Caki2 (cell line): ENCODE measurements at places on chromosomes 3 and 15. TPM values are rescaled to one million over a fixed set of nuclear protein-coding genes. Genes with fewer than 3 reads are reported as not detected.
A peak's percentile ranks its signal among the peaks of the same experiment; 100 is the strongest.

The LRRC31 gene
- 0.47 and 0.98 TPM in 2 replicates for total RNA-seq

The CLDN11 gene
- 21.1 and 30.2 TPM in 2 replicates for total RNA-seq

DNA sequence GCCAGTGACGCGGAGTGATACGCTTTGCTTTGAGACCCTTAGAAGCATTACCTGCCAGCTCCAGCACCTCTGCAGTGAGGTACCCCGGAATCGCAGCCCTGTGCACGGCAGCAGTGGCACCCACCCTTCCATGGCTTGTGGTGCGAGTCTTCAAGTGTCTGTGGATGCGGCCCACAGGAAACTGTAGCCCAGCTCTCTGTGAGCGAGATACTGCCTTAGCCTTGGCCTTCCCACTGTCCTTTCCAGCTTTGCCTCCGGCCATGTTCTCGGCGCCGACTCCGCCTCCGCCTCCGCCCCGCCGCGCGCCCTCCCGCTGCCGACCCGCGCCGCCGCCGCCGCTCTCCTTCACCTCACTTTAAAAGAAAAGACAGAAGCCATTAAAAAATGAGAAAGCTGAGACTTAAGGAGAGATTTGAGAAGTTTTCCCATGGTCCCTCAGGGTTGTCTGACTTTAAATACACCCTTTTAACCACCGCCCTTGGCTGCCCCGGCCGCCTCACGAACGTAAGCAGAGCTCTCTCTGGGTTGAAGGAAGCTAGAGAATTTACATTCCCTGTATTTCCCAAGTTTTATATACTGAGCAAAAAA lies 78.5 kb upstream of the FAM174B start:
- peak; percentile 49 for DNase-seq

DNA sequence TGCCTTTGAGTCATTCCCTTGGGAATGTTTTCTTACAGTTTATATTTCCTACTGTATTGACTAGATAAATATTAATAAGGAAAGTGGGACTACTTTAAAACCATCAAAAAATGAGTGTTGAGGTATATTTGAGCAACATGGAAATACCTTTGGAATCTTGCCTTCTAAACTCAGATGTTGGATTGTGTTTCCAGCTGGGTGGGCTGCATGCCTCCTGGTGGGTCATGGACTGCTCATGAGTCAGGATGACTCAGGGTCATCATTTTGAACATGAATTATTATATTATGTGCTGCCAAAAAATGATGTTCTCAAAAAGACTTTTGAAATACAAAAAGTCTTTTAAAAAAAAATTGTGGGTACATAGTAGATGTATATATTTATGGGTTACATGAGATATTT lies 41.1 kb upstream of the APH1B start:
- DNase-seq, result no peak

GRCh38 chr3:162643245-162643644 lies 1146.6 kb downstream of the OTOL1 start:
- DNase-seq, result no peak
